ENCODE measurements at places on chromosomes 13 and 19.

GRCh38 chr13:35920816-35921215, 210.4 kb downstream of the DCLK1 start:
- DNase-seq = no peak

DNA sequence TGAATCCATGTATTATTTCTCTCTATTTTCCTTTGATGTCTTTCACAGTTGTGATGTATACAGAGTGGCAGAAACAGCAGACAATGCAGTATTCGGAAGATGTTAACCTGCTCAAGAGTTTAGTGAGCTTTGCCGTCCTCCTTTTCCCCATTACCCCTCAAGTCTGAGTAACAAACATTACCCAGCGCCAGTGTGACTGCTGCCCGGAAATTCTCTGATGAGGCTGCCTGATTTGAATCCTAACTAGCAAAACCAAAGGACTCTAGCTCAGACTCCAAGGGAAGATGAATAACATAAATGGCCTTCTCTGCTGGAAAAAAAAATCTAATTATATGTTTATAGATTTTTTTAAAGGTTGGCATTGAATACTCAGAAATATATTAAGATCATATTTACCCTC, 247.3 kb upstream of the SOX21 start:
- DNase-seq = no peak

GRCh38 chr13:76214001-76214400, 577.9 kb downstream of the LMO7 start:
- DNase-seq = no peak

- DNase-seq = no peak
Measured at GRCh38 chr13:112510002-112510780, 77.8 kb downstream of the TUBGCP3 start.

- no peak for DNase-seq
Measured at GRCh38 chr13:111210544-111211469, 95.7 kb downstream of the ARHGEF7 start.

- DNase-seq = no peak
Measured at GRCh38 chr19:38878575-38879399, 712 bp upstream of the RINL start.
